ENCODE measurements at places on chromosomes 2 and 18. TPM values are rescaled to one million over a fixed set of nuclear protein-coding genes. Genes with fewer than 3 reads are reported as not detected.

DNA sequence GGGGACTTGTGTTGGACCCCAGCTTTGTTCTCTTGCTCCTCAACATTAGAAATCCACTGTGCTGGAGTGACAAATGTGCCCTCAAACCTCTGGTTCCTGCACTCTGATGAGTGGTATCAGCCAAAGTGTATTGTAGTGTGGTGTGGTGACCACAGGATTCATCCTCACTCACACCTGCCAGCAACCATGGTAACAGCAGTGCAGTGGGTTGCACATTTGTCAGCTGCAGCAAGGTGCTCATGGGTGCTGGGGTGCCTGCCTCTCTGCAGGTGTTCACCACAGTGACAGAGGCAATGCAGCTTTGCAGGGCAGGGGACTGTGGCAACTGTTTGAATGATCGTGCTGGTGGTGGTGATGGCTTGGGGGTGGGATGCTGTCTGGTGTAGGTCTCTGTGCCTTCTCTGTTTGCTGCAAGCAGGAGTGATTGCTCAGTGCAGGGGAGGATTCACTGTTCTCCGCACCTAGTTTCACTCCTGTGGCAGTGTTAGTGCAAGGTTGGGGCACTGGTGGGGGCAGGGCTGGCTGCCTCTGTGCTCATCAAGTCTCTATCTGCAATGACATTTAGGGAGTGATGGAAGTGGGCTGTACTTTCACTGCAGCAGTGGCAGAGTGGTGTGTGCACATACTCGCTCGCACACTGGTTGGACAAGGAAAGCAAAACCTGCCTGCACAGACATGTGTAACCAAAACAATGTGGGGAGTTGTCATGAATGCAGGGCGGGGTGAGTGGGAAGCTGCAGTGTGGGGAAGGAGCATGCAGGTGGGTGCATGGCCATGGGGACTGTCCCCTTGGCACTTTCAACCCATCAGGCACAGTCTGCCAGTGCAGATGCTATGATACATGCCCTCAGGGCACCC is 301.1 kb downstream of the PIK3C3 start:
- DNase-seq = no peak

DNA sequence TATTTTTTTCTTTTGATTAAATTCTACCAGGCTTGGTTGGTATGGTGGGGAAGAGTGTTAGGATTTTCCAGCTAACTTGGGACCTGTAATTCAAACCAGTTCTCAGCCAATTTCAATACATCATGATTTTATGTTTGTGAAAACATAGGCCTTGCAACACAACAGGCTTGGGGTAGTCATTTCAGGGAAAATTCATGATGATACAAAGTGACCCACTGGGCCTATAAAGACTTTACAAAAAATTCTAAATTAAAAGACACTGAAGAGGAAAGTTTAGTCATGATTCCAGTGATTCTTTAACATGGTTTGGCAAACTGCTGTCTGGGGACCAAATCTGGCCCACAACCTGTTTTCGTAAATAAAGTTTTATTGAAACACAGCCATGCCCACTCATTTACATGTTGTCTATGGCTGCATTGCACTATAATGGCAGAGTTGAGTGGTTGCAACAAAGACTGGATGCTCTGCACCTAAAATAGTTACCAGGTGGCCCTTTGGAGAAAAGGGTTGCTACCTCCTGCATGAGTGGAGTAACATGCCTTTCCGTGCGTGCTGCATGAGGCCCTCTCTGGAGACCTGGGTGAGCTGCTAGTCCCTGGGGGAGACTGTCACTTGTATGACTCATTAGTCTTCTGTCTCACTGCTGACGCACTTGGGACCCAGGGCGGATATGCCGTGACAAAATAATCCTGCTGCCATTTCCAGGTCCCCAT is 73.6 kb downstream of the NPAS2 start:
- DNase-seq = no peak

DNA sequence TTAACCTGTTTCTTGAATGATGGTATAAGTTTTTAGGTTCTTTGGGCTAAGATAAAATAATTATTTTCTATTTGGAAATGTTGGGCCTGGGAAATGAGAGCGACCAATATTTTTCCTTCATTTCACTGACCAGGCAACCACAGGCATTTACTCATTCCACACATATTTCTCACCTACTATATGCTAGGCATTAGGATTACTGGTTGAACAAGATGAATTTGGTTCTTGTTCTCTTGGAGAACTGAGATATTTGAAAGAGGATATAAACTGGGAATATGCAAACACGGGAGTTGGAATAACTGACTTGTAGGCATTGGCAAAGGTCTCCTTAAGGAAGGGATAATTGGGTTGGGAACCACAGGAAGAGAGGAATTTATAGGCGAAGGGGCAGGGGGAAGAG is 3.9 kb upstream of the MYL1 start:
- no peak for DNase-seq

POTEJ gene
- total RNA-seq = not detected

CNGA3 gene
- not detected for total RNA-seq

GRCh38 chr18:6478121-6478520 is 63.4 kb upstream of the L3MBTL4 start:
- no peak for DNase-seq

- no peak for DNase-seq
Observed at GRCh38 chr2:104547221-104547620, 306.7 kb upstream of the POU3F3 start.

DNA sequence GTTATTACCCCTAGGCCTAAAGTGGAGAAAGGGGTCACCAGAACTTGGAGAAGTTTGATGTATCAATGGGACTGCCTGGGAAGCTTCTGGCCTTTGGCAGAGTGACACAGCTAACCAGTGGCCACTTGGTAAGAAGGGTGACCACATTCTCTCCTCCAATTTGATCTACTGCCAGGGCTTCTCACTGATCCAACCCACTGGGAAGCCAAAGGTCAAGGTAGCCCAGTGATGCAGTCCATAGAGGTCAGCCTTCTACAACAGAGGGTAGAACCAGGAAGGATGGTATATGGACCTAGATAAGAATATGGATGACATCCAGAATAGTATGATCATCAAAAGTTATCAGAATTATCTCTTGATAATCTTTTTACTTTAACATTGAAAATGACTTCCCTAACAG is 493.6 kb downstream of the NYAP2 start:
- DNase-seq = no peak
